ENCODE measurements at places on chromosomes 1 and 21. TPM values are rescaled to one million over a fixed set of nuclear protein-coding genes. Genes with fewer than 3 reads are reported as not detected.

Gene SLC9C2
- polyA plus RNA-seq, result not detected

GRCh38 chr21:41831866-41832595, 47.1 kb downstream of the PRDM15 start:
- DNase-seq, result no peak

DNA sequence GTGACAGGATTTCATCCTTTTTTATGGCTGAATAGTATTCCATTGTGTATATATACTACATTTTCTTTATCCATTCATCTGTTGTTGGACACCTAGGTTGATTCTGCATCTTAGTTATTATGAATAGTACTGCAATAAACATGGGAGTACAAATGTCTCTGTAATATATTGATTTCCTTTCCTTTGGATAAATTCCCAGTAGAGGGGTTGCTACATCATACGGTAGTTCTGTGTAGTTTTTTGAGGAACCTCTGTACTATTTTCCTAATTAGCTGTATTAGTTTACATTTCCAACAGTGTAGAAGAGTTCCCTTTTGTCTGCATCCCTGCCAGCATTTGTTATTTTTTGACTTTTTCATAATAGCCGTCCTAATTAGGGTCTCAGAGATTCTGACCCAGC, 201.3 kb downstream of the GIPC2 start:
- DNase-seq, result no peak

Gene OR2L8
- not detected for polyA plus RNA-seq

DNA sequence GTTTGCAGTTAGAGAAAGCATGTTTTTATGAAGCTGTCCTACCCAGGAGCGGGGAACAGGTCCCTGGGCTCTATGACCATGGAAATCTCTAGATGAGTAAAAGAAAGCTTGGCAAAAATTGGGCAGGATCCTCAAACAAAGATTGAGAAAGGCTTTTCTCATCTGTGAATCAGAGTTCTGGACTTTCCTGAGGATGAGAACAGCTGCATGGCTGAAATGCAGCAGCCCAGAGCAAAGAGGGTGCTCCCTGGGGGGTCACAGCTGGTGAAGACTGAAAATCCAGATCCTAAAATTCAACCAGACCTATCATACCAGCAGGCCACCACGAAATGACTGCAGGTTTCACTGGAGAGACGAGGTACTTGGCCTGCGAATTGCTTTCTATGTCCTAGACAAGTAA, 65.7 kb upstream of the APP start:
- DNase-seq, result no peak

Gene KLF17
- 0.93 TPM for polyA plus RNA-seq

All from left renal pelvis (tissue), 4 donors.